ENCODE measurements at places on chromosomes 16 and 17.
A peak's percentile ranks its signal among the peaks of the same experiment; 100 is the strongest.

GRCh38 chr17:80992077-80992947 is 671 bp downstream of the CHMP6 start:
- H3K27me3 ChIP-seq, result no peaks in the 10 kb centered on the region
- peak overlapping the region; percentile 92 for H3K4me3 ChIP-seq
- no peak for DNase-seq
- H3K36me3 ChIP-seq, result peaks cover 18% of the 10 kb centered on the region
- peak overlapping the region; percentile 85 for H3K27ac ChIP-seq

DNA sequence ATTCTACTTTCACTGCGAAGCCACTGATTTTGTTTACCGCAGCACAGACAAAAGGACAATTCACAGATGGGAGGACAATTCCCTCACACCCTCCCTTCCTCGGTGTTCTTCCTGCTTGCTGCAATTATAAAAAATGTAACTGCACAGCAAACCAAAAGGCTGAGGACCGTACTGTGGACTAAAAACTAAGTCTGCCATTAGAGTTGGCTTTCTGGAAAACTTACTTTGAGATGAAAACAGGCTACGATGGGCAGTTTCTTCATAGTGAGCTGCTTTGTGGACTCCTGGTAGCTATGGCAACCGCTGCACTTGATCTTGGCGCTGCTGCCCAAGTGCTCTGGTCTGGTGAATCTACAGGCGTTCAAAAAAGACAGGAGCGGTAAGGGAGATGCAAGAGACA is 35.2 kb downstream of the USP22 start:
- H3K4me1 ChIP-seq, result no peaks in the 10 kb centered on the region
- no peak overlapping the region for H3K27ac ChIP-seq
- H3K27me3 ChIP-seq, result no peaks in the 10 kb centered on the region
- no peak for DNase-seq
- H3K36me3 ChIP-seq, result peaks cover 92% of the 10 kb centered on the region

DNA sequence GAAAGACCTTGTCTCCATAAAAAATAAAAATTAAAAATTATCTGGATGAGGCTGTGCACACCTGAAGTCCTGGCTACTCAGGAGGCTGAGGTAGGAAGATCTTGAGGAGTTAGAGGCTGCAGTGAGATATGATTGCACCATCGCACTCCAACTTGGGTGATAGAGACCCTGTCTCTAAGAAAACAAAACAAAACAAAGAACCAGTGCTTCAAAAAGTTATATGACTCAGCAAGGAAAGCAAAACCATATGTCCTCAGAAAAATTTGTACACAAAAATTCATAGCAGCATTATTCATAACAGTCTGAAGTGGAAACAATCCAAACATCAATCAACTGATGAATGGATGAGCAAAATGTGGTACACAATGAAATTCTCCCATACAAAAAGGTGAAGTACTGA is 48.9 kb downstream of the SLFN5 start:
- H3K4me3 ChIP-seq, result no peak overlapping the region
- no peak overlapping the region for H3K27ac ChIP-seq
- H3K36me3 ChIP-seq, result no peaks in the 10 kb centered on the region
- H3K27me3 ChIP-seq, result no peaks in the 10 kb centered on the region
- DNase-seq, result no peak
- no peaks in the 10 kb centered on the region for H3K4me1 ChIP-seq

DNA sequence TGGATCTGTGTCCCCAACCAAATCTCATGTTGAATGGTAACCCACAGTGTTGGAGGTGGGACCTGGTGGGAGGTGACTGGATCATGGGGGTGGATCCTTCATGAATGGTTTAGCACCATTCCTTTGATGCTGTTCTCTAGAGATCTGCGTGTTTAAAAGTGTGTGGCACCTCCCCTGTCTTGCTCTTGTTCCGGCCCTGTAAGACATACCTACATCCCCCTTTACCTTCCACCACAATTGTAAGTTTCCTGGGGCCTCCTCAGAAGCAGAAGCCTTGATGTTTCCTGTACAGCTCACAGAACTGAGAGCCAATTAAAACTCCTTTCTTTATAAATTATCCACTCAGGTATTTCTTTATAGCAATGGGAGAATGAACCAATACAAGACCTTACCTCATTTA is 257.7 kb downstream of the XYLT1 start:
- H3K4me1 ChIP-seq, result no peaks in the 10 kb centered on the region
- H3K36me3 ChIP-seq, result no peaks in the 10 kb centered on the region
- no peak for DNase-seq
- H3K27me3 ChIP-seq, result no peaks in the 10 kb centered on the region

- H3K4me1 ChIP-seq, result peaks cover 21% of the 10 kb centered on the region
- H3K27ac ChIP-seq, result no peak overlapping the region
- no peaks in the 10 kb centered on the region for H3K27me3 ChIP-seq
- no peaks in the 10 kb centered on the region for H3K36me3 ChIP-seq
Measured at GRCh38 chr16:82699711-82700495, 73.1 kb downstream of the CDH13 start.

DNA sequence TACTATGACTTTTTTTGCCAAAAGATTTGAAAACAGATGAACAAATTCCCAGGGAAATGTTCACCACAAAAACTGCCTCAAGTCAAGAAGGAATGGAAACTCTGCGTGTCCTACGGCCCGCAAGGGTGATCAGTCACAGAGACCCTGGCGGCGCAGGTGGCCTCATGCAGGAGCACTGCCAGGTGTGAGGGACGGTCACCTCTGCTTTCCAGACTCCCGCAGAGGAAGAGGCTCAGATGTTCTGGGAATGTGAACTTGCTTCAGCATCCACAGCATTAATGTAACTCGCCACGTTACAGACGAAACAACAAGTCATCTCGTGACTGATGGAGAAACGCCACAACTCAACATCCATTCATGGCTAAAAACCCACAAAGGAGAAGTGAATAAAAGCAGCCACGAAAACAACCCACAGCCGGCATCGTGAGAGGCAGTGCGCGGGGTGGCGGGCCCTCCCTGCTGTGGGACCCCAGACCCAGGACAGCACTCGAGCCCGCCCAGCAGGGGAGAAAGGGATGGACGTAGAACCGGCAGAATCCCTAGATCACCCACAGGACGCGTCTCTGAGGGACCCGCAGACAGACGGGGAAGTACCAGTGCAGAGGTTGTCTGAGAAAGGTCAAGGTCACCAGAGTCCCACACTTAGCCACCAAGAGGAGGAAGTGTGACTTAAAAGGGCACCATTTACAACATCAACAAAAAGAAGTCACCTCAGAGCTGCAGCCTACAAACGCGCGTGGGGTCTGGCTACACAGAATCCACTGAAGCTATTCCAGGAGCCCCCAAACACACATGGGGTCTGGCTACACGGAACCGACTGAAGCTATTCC is 76.9 kb upstream of the GNG13 start:
- no peak overlapping the region for H3K27ac ChIP-seq
- H3K4me3 ChIP-seq, result no peak overlapping the region
- H3K27me3 ChIP-seq, result no peaks in the 10 kb centered on the region

DNA sequence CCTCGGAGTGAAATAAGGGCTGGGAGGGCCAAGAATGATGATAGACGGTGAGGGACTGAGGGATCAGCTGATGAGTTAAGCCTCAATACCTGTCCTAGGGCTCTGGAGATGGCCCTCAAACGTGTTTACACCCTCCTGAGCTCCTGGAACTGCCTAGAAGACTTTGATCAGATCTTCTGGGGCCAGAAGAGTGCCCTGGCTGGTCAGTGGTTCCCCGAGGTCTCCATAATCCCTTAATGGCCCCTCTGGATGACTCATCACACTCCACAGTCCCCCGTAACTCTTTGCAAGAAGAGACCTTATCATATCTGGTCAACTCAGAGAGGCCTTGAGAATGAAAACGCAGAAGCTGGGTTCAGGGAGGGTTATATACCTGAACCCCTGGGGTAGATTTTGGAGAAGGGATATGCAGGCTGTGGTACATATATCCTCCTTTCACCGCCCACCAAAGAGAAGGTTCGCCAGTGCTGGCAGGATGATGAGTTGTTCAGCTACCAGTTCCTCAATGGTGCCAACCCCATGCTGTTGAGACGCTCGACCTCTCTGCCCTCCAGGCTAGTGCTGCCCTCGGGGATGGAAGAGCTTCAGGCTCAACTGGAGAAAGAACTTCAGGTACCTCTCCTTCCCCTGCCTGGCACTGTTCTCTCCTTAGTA is 3.1 kb downstream of the ALOX12 start:
- H3K27ac ChIP-seq, result no peak overlapping the region
- no peaks in the 10 kb centered on the region for H3K4me1 ChIP-seq
- no peaks in the 10 kb centered on the region for H3K27me3 ChIP-seq

DNA sequence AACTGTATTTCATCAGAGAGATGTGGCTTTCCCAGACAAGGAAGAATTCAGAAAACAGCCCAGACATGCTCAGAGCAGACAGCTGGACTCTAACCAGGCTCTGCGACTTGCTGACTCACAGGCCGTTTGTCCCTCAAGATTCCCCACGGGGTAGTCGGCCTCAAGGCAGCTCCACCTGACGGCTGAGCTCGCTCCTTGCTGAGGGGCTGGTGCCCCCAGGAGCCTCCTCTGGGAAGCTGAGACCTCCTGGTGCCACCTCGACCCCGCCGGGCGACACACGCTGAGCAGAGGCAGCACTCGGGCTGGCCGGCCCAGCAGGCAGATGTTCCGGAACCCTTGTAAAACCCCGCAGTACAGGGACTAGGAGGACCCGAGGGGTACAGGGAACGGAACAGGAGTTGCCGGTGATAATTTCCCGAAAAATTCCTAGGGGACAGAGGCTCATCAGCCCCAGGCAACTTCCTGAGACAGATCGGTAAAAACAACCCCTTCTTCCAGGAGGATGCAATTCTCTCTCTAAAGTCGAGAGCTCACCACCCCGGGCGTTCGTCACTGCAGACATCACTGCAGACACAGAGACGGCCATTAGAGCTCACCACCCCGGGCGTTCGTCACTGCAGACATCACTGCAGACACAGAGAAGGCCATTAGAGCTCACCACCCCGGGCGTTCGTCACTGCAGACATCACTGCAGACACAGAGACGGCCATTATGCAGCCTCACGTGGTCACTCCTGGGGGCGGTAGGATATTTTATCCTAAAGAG is 19.9 kb downstream of the RPH3AL start:
- H3K4me1 ChIP-seq, result peaks cover 74% of the 10 kb centered on the region
- no peaks in the 10 kb centered on the region for H3K36me3 ChIP-seq
